ENCODE measurements at places on chromosomes 1 and 21. TPM values are rescaled to one million over a fixed set of nuclear protein-coding genes. Genes with fewer than 3 reads are reported as not detected.

- DNase-seq = no peak
These were observed 95.1 kb downstream of the DNTTIP2 start for GRCh38 chr1:93783876-93784275.

- no peak for DNase-seq
These were observed 87.9 kb downstream of the CLEC20A start for GRCh38 chr1:178408871-178409270.

GRCh38 chr1:111515291-111516004, 12.0 kb upstream of the ADORA3 start:
- DNase-seq = no peak

FMN2 gene
- total RNA-seq = 0.33 TPM

DNA sequence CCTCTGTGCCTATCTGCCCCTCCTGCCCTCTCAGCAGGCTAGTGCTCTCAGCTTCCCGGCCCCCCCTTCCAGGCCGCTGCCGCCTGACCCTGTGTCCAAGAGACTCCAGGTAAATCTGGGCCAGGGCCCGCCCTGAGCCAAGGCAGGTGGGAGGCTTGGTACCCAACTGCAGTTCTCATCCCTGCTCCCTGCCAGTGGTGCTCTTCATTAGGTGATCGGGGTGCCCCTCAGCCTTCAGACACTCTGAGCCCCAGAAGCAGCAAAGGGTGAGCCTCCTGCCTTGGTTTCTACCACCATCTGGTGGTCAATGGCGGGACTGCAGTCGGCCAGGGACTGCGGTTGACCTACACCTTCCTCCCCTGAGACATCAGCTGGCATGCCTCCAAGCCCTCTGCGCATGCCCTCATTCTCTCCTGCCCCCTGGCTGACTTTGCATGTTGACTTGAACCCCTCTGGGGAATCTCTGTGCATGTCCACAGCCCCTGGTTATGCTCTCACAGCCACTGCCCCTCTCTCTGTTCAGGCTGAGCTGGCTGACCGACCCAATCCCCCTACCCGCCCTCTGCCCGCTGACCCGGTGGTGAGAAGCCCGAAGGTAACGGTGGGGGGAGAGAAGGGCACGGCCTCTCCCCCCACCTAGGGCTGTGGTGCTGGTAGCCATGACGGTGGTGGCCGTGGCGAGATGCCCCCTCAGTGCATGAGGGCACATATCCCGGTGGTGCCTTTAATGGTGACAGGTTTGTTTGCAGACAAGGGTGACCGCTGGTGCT, 2.0 kb upstream of the EFNA4 start:
- DNase-seq = no peak

All from kidney epithelial cell (primary cell).